Kidney capillary endothelial cell (primary cell): ENCODE measurements at places on chromosomes 6 and 20.

DNA sequence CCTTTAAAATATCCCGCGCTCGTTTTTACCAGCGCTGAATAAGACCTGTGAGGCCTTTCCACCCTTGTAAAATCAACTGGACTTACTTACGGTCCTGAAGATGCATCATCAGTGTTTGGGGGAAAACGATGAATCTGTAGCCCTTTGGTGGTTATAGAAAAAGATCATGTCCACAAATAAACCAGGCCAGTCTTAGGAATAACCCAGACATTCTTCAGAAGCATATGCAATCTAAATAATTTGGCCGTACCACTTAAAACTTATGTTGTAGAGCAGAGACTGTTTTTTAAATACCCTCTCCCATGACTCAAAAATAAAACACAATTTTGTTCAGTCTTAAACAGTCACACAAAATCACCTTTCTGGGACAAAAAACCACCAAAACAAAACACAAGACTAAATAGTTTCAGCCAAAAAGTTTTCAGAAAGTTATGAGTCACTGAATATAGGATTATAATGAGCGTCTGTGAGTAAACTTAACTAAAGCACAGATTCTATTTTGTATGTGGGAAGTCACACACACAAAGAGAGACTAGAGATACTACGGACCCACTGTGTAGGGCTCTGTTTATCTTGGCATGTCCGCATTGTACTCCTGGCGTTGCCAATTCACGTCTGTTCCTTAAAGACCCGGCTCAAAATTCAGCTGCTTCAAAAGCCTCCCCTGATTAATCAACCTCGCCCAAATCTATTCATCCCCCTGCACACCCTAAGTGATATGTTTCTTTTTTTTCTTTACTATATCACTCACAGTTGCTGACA, 26.5 kb upstream of the SMOC2 start:
- no peak for DNase-seq

DNA sequence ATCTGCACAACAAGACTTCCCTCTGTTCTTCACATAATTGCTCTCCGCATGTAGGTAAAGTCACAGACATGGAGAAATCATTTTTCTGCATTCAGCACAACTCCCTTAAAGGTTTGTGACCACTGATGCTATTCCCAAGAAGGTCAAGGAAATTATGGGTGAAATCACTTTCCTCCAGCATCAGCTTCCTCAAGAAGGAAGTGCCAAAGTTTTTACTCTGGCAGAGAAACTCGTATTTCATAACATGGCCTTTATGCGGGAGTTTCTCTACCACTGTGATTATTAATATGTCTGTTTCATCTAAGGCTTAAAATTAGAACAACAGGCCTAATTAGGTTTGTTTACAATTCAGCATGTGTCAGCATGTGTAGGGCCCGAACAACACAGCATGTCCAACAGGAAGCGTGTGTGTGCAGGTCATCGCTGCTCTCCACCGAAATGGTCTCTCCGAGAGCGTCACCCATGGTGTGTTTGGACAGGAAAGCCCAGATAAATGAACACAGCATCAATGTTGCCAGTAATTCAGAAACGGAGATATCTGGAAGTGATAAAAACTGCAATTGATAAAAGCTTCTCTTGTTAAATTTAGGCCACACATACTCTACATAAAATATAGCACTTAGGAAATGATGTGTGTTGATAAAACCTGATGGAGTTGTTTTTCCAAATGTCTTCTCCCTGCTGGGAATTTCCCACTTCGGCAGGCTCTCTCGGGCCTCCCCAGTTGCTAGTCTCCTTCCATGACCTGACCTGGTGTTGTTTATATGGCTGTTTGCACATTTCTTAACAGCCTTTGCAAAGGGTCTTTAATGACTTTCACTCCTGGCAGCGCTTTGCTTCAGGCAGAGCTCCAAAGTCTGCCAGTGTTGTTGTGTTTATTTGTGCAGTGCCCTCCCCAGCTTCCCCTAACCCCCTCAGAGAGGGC, 265.1 kb upstream of the CEP162 start:
- no peak for DNase-seq

- no peak for DNase-seq
Observed at GRCh38 chr20:45452772-45453691, 16.5 kb upstream of the WFDC2 start.

GRCh38 chr6:51299621-51300380, 481.1 kb downstream of the TFAP2B start:
- DNase-seq = no peak

DNA sequence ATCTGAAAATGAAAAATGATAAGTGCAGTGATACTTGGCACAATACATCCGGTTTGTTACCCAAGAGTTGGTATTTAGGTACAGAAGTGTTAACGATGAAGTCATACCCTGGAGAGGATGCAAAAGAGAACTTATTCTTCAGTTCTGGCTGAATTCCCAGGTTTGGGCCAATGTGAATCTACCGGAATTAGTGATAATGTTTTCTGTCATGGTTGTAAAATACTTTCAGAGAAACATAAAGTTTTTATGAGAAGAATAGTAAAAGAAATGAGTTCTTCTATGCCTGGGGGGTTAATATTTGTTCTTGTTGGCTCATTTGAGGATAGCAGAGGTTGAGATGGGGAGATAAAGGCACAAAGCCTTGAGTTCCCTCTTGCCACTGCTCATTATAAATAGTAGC, 509.9 kb upstream of the POU3F2 start:
- DNase-seq = no peak

- DNase-seq = no peak
Observed at GRCh38 chr6:109736273-109737025, 45.4 kb downstream of the FIG4 start.

DNA sequence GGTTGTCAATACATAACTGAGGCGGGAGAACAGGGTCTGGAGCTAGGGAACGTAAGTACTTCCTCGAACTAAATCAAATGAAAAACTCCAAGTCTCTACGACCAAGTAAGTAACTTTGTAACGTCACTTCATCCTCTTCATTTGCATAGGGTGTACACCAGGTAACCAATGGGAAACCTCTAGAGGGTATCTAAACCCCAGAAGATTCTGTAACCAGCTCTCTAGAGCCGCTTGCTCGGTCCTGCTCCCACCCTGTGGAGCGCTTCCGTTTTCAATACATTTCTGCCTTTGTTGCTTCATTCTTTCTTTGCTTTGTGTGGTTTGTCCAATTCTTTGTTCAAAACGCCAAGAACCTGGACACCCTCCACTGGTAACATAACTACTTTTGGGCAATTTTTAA, 133.5 kb upstream of the TMEM170B start:
- no peak for DNase-seq

GRCh38 chr6:160832422-160832821, 130.4 kb downstream of the PLG start:
- no peak for DNase-seq

GRCh38 chr6:119333063-119333609, 16.4 kb downstream of the MAN1A1 start:
- DNase-seq = no peak

- no peak for DNase-seq
Observed at GRCh38 chr20:48736636-48737035, 91.2 kb downstream of the PREX1 start.

DNA sequence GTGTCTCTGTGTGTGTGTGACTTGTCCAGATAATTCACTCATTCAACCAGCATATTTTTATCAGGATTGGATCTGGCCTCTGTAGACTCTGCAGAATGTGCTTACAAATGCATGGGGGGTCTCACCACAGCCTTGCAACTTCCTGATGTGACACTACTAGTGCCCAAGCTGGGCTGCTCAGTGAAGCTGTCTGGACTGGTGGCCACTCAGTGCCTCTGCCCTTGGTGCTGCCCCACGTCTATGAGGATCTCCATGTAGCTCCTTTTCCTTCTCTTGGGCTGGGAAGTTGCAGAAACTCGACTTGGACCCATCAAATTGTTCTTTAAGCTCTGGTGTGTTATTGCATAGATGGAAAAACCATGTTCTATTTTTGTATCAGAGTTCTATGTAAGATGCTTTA, 75.8 kb downstream of the NRN1 start:
- no peak for DNase-seq

DNA sequence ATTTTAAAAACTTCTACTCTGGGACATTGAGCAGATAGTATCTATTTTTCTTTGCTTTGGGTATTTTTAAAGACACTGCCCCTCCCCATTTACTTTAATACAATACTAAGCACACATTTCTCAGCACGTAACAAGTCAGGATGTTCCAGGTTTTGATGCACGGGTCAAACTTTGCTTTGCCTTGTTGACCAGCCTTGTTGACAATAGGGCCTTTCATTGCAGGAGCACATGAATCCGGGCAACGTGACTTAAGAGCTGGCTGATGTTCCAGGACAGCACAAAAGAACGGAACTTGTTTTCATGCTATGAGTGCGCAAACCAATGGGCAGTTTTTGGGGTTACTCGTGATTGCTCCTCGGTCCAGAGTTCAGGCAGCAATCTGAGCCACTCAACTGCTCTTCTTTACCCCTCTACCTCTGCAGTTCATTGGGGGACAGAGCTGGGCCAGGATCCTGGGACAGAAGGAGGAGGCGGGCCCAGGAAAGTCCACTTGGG, 78.6 kb upstream of the SLC22A16 start:
- DNase-seq = no peak

DNA sequence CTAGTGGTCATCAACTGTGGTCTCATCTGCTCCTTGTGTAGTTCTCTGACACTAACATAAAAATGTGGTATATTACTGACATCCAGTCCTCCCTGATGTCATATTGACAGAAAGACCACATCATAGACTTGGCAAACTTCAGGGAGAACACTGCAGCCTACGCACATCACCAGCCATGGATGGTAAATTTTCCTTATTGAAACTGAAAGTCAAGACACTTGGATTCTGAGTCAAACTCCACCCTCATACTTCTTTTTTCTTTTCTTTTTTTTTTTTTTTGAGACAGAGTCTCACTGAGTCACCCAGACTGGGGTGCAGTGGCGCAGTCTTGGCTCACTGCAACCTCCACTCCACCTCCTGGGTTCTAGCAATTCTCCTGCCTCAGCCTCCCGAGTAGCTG, 25.4 kb downstream of the NDRG3 start:
- no peak for DNase-seq

DNA sequence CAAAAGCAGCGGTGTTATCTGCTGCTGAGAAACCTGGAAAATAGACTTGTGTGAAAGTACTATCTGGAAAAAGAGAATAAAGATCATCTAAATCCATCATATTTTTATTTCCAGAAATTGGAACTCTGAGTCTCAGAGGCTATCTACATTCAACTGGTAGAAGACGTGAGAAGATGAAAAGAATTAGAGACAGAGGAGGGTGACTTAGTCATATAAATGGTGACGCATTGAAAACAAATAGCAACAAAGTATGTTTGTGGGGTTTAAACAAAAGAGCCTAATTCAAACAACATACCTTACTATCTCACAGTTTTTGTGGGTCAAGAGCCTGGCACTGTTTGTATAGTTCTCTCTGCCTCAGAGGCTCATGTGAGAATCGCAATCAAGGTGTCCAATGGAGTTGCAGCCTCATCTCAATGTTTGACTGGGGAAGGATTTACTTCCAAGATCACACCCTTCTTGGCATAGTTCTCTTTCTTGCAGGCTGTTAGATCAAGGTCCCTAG, 757.1 kb upstream of the SLC35B3 start:
- no peak for DNase-seq

DNA sequence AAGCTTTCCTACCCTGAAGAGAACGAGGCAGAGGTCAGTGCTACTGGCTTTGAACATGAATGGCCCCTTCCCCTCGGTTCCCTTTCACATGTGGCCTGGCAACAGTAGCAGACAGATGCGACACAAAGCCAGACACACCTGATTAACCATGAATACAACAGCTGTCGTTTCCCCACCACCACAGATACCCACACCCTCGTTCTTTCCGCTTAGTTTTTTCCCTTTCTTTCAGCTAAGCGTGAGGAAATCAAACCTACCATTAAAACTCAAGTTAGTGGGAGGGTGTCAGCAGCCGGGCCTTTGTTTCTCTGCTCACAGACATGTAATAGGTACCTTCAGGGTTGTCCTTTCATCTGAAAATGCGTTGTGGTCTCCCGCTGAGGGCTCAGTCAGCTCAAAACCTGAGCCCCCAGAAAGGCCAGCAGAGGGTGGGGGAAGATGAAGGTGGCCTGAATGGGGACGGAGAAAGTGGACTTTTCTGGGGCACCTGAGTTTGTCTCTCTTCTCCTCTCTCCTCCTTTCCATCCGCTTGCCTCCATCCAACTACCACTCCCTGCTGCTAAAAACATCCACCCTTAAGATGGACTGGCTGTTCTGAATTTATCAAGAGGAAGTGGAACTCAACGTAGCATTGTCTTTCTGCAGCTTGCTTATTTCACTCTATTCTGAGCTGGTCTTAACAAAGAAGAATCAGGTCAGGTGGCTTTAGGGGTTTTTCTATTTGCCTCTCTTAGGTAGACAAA, 516.6 kb upstream of the JARID2 start:
- no peak for DNase-seq

GRCh38 chr6:43257367-43258145, 14.3 kb downstream of the TTBK1 start:
- no peak for DNase-seq

- DNase-seq = peak; percentile 88
Observed at GRCh38 chr20:31712564-31713311, 9.9 kb downstream of the BCL2L1 start.

DNA sequence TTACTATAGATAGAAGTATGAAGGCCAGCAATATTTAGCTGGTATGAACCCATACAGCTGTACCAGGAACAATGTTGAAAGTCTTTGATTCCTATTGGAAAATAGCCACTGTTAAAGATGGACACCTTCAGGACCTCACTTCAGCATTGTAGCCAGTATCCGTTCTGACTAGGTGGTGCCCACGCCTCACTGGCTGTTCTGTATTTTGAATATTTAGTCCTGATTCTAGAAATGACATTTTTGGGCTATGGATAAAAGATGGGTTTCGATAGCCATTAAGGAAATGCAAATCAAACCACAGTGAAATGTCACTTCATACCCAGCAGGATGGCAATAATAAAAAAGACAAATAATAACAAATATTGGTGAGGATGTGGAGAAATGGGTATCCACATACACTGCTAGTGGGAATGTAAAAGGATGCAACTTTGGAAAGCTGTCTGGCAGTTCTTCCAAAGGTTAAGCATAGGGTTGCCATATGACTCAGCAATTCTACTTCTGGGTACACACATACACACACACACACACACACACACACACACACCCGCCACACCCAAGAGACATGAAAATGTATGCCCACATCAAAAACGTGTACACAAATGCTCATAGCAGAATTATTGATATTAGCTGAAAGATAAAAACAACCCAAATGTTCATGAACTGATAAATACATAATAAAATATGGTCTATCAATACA, 56.8 kb downstream of the UTRN start:
- DNase-seq = no peak

DNA sequence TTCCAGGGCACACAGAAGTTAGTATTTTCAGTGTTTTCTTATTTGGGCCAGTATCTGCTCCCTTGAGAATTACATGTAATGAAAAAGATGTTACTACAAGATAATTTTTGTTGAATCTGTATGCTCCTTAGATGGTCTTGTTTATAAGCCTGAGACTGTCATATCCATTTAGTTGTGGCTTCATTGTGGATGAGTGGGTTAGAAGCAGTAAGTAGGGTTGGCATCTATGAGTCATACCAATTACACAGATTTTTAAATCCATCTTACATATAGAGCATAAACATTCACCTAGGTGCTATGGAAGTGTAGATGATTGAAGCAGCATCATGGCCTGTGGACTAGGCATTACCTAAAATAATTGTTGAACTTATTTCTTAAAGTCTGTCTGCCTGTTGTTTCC, 13.5 kb upstream of the BAG2 start:
- no peak for DNase-seq

- DNase-seq = no peak
Observed at GRCh38 chr6:1825926-1826325, 216.2 kb downstream of the FOXC1 start.

GRCh38 chr6:158648682-158649131, 1.1 kb upstream of the SYTL3 start:
- peak; percentile 84 for DNase-seq

GRCh38 chr20:46898423-46898822, 3.8 kb downstream of the EYA2 start:
- no peak for DNase-seq
